ENCODE measurements at places on chromosomes 16 and 17.

GRCh38 chr17:37710344-37710886 is 34.4 kb downstream of the HNF1B start:
- no peak for DNase-seq

DNA sequence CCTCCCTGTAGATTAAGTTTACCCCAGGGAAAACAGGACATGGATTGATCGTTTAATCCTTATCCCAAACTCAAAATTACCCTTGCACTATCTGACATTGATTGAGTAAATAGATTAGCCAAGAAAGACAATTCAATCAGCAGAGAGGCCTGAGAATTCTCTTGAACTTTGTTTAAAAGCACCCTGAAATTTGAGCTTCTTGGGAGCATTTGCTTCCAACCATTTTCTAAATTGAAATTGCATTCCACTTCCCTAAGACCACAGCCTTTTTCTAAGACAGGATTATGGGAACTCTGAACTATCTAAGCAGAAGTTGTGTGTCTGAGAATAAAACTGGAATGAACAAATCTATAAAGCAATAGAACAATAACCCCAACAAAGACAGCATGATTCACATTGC is 76.6 kb upstream of the TNRC6A start:
- no peak for DNase-seq

GRCh38 chr17:549177-550040 is 165.2 kb downstream of the VPS53 start:
- no peak for DNase-seq

- DNase-seq: no peak
These were observed 357.9 kb downstream of the CNTNAP4 start for GRCh38 chr16:76634847-76635697.

GRCh38 chr16:57883953-57884654 is 81.8 kb upstream of the KIFC3 start:
- DNase-seq: no peak

GRCh38 chr17:67821871-67822367 is 3.4 kb upstream of the BPTF start:
- DNase-seq: no peak

GRCh38 chr17:13503526-13503925 is 98.2 kb downstream of the HS3ST3A1 start:
- no peak for DNase-seq

- DNase-seq: no peak
These were observed 3.6 kb downstream of the SDK2 start for GRCh38 chr17:73640691-73641090.

GRCh38 chr16:75273054-75273925 is 21.9 kb upstream of the BCAR1 start:
- no peak for DNase-seq

- no peak for DNase-seq
These were observed 1.6 kb downstream of the MLX start for GRCh38 chr17:42568341-42569111.
